ENCODE measurements at places on chromosomes 5 and 9. TPM values are rescaled to one million over a fixed set of nuclear protein-coding genes. Genes with fewer than 3 reads are reported as not detected.

GRCh38 chr5:14351845-14352712 is 208.9 kb downstream of the TRIO start:
- DNase-seq: peak; percentile 80

GRCh38 chr9:16661816-16662215 is 208.7 kb downstream of the BNC2 start:
- no peak for DNase-seq

- no peak for DNase-seq
Observed at GRCh38 chr5:99191206-99191745, 262.5 kb upstream of the CHD1 start.

GRCh38 chr5:133942614-133943474 is 25.6 kb downstream of the C5orf15 start:
- DNase-seq: no peak

DNA sequence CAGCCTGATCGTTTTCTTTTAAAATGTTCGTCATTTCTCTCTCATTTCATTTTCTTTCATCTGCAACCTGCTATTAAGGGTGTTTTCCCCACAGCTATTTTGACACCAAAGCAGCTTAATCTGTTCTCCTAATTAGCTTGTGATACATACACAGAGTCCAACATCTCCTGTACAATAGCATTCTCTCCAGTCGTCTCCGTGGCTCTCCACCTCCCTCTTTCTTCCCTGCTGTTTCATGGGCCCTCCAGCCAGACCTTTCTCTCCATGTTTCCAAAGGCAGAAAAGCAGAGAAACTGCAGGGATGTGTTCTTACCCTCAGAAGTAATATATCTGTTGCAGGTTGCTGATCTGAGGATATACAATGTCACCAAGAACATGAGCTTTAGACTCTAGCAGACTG is 88.8 kb upstream of the SPOCK1 start:
- DNase-seq: no peak

GRCh38 chr9:78115073-78115472 is 83.5 kb upstream of the GNAQ start:
- DNase-seq: no peak

- no peak for DNase-seq
Observed at GRCh38 chr5:145801195-145801594, 33.9 kb downstream of the PRELID2 start.

- no peak for DNase-seq
Observed at GRCh38 chr9:92749071-92749933, 15.3 kb downstream of the BICD2 start.

DNA sequence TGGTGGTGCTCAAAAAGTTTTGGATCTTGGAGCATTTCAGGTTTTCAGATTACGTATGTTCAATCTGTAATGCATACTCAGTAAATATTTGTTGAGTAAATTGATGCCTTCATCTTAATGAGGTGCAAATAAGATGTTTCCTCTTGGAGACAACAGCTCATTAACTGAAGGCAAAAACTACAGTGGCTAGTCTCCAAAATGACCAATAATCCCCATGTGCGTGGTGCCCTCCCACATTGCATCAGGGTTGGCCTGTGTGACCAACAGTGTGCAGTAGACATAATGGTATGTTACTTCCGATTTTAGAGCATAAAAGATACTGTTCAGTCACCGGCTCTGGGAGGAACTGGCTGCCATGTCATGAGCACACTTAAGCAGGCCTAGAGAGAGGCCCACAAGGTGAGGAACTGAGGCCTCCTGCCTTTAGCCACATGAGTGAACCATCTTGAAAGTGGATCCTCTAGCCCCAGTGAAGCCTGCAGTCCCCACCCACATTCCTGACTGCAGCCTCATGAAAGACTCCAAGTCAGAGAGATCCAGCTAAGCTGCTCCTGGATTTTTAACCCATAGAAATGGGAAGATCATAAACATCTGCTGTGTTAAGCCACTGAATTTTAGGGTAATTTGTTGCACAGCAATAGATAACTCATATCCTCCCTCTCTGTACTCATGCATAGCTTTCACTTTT is 55.7 kb downstream of the LIFR start:
- DNase-seq: no peak

- DNase-seq: no peak
Observed at GRCh38 chr9:77866878-77867277, 164.7 kb downstream of the GNAQ start.

- DNase-seq: no peak
Observed at GRCh38 chr5:176364765-176365350, 429 bp upstream of the ARL10 start.

- DNase-seq: peak; percentile 51
Observed at GRCh38 chr9:93094658-93095204, 1.3 kb upstream of the CARD19 start.

- DNase-seq: no peak
Observed at GRCh38 chr9:135858491-135859185, 48.7 kb downstream of the CAMSAP1 start.

FBN2 gene
- 0.78 TPM for total RNA-seq

C9orf50 gene
- not detected for total RNA-seq

PLAC8L1 gene
- total RNA-seq: 0.69 TPM

LRRTM2 gene
- 0.12 TPM for total RNA-seq

SPAAR gene
- not detected for total RNA-seq

Data from pancreas (tissue), 10 donors.